Fibroblast of the conjunctiva (primary cell): ENCODE measurements at places on chromosomes 2 and 18.

DNA sequence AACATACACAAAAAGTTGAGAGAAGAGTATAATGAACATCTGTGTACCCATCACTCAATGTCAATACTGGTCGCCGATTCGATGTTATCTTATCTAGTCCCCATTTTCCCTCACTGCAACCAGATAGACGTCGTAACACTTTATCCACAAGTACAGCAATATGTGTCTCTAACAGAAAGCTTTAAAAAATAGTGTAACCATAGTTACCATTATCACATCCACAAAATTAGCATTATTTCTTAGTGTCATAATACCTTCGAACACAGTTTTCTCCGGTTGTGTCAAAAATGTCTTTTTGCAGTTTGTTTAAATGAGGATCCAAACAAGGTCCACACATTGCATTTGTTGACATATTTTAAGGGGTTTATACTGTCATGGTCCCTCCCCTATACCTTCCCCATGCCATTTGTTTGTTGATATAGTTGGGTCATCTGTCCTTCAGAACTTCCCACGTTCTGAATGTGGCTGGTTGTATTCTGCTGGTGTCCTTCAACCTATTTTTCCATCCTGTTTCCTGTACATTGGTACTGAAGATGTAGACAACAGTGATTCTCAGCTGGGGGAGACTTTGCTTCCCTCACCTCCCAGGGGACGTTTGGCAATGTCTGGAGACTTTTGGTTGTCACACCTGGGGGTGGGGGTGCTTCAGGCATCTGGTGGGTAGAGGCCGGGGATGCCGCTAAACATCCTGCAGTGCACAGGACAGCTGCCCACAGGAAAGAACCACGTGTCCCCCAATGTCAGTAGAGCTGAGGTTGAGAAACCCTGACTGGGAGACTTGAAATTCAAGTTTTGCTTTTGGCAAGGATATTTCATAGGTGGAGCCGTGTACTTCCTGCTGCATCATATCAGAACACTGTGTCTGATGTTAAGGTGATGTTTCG lies 72.7 kb upstream of the SPRED2 start:
- no peak for DNase-seq

DNA sequence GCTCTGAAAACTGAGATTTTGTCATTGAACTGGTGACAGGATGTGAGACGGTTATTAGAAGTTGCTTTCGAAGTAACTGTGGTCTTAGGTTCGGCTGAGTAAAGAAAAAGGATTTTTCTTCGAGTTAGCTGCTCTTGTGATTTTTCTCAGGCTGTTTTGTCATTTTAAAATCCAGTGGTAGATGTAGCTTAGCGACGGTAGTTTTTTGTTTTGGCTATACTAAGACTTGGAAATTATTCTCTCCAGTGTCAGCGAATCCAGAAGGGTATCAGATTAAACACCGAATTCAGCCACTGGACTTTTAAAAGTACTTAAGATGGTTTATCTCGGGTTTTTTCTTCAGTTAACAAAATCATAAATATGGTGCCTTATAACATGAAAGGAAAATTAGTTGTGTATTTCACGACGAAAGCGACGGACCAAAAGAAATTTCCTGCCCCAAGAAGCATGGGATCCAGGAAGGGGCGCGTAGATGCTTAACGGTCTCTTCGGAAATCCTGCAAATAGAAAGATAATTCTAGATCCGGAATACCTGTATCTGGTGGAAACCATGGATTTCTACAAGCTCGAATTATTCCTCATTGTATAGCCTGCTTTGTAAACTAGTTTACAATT lies 1.2 kb downstream of the SFT2D3 start:
- no peak for DNase-seq

DNA sequence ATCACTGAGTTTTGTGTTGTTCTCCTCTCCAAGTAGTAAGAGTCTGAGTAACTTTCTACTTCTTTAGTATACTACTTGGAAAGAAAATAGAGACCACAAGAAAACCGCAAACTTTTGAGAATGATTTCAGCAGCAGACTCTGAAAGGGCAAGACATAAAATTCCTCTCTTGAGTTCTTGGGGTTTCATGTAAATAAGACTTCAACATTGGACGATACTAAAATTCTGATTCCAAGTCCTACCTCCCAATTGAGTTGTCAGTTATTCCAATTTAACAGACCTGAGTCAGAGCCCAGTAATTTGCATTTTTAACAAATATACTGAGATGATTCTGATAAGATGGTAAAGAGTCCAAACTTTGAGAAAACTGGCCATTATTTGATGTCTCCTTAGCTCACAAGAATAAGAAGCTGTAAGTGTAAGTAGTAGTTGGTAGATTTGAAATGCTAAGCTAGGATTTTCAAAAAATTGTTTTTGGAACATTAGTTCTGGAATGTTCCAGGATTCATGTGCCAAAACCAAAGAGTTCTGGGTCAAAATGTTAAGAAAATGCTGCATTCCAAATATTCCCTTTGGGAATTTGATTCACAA lies 261.6 kb upstream of the SPOPL start:
- DNase-seq = peak; percentile 71

GRCh38 chr2:41137031-41137430 lies 685.1 kb upstream of the SLC8A1 start:
- no peak for DNase-seq

DNA sequence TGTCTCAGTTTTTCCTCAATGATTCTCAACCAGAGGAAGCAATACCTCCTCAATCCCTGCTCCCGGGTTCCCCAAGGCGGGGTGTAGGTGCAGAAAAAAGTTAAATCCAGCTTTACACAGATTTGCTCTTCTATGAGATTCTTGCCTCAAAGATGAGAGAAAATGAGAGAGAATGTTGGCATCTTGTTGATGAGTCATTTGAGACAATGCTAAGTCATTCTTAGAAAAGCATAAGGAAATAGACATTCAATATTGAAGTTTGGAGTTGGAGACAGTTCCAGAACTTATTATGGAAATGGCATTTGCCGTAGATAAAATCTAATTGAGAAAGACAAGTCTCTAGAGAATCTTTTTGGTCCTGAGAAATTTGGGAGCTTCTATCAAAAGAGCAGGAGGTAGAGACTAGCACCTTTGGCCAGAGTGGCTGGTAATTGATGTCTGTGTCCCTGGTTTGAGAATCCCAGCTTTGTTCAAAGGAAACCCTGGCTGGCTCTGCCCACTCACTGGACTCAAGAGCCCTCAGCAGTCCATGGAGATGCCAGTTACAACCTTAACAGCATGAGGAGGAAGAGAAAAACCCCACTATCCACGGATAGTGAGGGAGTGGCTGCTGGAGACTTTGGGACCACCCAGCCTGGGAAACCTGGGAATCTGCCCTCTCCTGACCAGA lies 181.2 kb downstream of the FAM124B start:
- peak; percentile 17 for DNase-seq

DNA sequence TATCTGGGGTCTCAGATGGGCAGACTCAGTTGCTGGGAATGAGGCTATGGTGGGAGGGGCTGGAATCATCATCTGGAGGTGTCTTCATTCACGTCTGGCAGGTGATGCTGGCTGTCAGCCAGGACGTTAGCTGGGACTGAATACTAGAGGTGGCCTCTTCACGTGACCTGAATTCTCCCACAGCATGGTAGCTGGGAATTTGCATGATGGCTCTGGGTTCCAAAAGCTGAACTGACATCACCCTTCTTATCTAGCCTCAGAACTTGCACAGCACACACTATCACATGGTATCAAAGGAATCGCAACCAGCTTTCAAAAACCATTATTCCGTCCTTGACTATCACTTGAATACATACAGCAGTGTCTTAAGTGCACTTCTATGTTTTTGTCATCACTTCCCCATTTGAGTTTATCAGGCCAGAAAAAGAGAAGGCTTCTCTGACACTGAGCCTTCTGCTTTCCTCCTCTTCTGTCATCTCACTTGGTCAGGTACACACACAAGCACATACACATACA lies 53.0 kb upstream of the LRP2 start:
- no peak for DNase-seq

DNA sequence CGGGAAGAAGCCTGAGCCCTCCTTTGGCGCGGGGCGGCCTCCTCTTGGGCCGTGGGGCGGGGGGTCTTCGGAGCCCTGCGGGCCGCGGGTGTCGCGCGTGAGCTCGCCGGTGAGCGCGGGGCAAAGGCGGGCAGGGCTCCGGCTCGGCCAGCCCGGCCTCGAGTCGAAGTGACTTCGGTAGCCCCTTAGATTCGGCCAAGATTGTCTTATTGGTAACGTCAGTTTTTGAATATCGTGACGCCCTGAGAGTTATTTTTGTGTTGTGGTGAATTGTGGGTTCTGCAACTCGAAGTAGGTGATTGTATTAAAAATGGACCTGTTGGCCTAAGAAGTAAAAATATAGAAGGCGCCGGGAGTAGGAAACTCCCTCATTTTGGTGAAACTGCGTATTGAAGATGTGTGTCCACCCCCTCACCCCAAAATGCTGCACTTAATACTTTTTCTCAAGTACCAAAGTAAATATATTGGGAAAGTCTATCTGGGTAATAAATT lies 669 bp downstream of the MARCHF7 start:
- no peak for DNase-seq

DNA sequence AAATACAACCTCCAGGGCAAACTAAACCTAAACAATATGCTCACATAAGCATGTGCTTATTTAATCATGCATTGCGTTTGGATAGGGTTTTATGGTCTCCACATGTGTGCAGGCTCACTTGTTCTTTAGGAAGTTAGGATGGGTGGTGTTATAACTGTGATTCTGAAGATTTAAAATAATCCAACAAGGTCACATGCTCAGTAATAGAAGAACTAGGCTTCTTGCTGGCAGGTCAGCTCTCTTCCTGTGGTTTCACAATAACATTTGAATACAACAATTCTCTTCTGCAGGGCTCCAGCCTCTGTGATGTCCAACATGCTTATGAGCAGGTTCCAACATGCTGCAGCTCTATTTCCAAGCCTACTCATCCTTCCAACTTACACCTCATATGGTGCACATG lies 84.0 kb downstream of the MYL12B start:
- no peak for DNase-seq

DNA sequence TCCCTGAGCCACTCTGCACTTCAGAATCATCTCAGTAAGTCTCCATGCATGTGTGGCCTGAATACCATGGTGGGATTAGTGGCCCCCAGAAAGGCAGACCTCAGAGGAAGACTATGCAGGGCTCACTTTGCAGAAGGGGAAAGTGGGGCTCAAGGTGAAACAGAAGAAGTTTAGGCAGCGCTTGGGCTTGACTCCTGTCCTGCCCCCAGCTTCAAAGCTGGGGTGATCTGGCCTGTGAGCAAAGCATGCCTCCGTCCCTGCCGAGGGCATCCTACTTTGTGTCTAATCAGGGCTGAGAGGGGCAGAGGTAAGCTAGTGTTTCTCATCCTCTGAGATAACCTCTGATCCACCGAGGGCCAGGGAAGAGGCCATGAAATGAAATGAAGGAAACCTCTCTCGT lies 7.9 kb downstream of the CAPN13 start:
- no peak for DNase-seq
